ENCODE measurements at places on chromosomes 1 and 21. TPM values are rescaled to one million over a fixed set of nuclear protein-coding genes. Genes with fewer than 3 reads are reported as not detected.

Gene TPM3
- total RNA-seq = 741 TPM

Gene TNFRSF8
- 0.19 TPM for total RNA-seq

Gene TMPRSS15
- total RNA-seq = not detected

Gene VN1R5
- not detected for total RNA-seq

Gene NIBAN1
- 6.4 TPM for total RNA-seq

Gene SEMA6C
- total RNA-seq = 17.6 TPM

Gene LAD1
- total RNA-seq = not detected

Gene ACTL8
- total RNA-seq = not detected

Gene OR14A16
- total RNA-seq = not detected

Gene OR2L13
- not detected for total RNA-seq

Gene CDA
- total RNA-seq = 0.98 TPM

Gene PRKAA2
- total RNA-seq = 3.3 TPM

Gene PLPPR4
- total RNA-seq = 0.19 TPM

Gene KIF14
- total RNA-seq = 9.6 TPM

Gene GPR89A
- total RNA-seq = 23.5 TPM

Gene CD1E
- not detected for total RNA-seq

Data from vein endothelial cell (primary cell).